Occipital lobe (tissue), 3 donors: ENCODE measurements at places on chromosomes 1 and 21.

DNA sequence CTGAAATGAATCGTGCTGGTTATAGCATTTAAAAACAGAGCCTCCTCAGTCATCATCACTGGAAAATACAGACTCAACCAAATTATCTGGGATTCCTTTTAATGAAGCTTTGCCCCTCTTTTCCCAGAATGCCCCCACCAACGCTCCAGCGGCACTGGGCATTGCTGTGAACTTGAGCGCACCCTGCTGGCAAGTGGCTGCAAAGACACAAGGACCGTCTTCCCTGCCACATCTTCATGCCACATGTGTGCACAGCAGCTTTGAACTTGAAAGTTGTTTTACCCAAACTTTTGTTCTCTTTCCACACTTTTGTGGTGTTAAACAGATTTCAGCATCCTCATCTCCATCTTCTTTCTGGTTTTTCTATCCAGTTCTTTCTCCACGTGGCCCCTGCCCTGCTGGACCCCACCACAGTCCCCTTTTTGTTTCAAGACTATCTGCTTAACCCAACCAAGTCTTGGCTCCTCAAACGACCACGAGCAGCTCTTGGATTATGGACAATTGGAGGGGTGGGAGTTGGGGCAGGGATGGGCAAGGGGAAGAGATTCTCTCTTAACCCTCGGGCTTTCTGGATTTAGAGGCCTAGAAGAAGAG lies 12.8 kb upstream of the LMX1A start:
- DNase-seq: peak; percentile 14

- DNase-seq: no peak
Measured at GRCh38 chr1:159122005-159122621, 45.5 kb upstream of the AIM2 start.

- DNase-seq: no peak
Measured at GRCh38 chr21:45937721-45938452, 43.7 kb upstream of the COL6A1 start.

GRCh38 chr1:230022666-230023380 lies 44.2 kb upstream of the GALNT2 start:
- no peak for DNase-seq

- no peak for DNase-seq
Measured at GRCh38 chr1:75640137-75640536, 29.2 kb upstream of the SLC44A5 start.

GRCh38 chr1:97778718-97779117 lies 142.1 kb downstream of the DPYD start:
- no peak for DNase-seq

- DNase-seq: no peak
Measured at GRCh38 chr1:221667504-221667903, 74.4 kb downstream of the DUSP10 start.

DNA sequence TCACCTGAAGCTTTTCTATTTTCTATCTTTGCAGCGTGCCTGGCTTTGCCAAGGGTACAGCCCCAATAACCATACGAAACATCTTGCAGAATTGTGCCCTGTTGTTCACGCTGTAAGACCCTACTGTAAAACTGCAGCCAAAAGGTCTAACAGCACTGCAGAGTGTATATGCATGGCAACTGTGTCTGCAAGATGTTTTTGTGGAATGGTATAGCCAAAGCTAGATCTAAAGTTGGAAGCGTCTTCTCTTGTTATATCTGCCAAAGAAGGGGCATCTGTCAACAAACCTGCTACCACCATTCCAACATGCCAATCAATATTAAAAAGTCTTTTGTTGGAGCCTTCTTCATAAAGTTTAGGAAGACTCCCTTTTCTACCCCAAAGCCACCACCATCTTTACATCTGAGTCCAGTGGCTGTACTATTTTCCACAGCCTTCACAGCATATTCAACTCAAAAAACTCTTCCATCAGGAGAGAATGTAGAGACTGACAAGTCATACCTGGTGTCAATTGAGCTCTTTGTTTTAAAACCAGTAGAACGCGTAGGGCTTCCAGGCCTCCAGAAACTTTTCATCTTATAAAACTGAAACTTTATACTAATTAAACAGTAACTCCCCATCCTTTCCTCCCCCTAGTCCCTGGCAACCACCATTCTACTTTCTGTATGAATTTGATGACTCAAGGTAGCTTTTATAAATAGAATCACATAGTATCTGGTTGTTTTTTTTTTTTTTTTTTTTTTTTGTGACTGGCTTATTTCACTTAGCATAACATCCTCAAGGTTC lies 40.0 kb downstream of the ZSCAN20 start:
- DNase-seq: no peak

- peak; percentile 66 for DNase-seq
Measured at GRCh38 chr1:20486457-20487235, 636 bp upstream of the CAMK2N1 start.

GRCh38 chr1:59833022-59833421 lies 18.3 kb downstream of the HOOK1 start:
- DNase-seq: no peak

GRCh38 chr1:67264899-67265298 lies 42.8 kb upstream of the IL12RB2 start:
- DNase-seq: no peak

DNA sequence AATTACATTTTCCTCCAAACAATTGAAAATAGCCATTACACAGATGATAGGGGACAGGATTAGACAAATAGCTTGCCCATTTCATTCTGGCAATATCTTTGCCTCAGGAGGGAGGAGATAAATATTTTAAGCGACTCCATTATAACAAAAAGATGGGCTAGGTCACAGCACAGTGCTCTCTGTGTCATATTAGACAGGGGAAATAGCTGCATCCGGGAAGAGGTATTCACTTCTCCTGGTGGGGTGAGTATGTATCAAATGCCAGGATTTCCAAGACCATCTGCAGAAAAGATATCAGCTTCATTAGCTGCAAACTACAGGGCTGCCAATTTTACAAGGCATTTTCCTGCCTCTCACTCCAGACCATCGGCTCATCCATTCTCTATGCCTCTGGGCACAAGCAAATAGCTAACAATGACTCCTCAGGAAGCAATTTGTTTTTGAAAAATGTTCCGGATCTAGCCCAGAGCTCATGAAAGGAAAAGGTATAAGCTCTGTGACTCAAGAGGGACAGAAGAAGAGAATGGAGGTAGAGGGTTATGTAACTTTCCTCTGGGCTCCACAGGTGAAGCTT lies 41.9 kb upstream of the ANGPTL7 start:
- no peak for DNase-seq

- DNase-seq: peak; percentile 18
Measured at GRCh38 chr1:94045465-94046056, 75.4 kb downstream of the ABCA4 start.

GRCh38 chr1:87045761-87046304 lies 131.4 kb downstream of the HS2ST1 start:
- DNase-seq: no peak

GRCh38 chr21:38503583-38503982 lies 5.3 kb upstream of the ERG start:
- DNase-seq: no peak

GRCh38 chr1:100028765-100029164 lies 59.0 kb downstream of the SLC35A3 start:
- DNase-seq: no peak

GRCh38 chr1:5974631-5975030 lies 17.6 kb downstream of the NPHP4 start:
- no peak for DNase-seq

DNA sequence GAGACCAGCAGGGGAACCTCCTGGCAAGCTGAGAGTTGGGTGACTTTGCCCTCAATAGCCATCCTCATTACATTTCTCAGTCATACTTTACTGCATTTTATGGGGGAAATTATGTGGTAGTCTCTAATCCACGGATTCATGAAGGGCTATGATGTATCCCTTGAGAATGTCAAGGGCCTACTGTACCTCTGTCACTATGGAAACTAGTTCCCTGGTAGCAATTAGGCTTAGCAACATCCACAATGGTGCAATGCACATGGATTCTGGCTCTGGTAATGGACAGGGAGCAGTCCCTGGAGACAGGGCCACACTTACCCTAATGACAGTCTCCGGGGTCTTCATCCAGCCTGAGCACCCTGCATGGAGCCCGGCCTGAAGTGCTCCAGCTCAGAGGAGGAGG lies 26.5 kb downstream of the LRRN2 start:
- DNase-seq: no peak

DNA sequence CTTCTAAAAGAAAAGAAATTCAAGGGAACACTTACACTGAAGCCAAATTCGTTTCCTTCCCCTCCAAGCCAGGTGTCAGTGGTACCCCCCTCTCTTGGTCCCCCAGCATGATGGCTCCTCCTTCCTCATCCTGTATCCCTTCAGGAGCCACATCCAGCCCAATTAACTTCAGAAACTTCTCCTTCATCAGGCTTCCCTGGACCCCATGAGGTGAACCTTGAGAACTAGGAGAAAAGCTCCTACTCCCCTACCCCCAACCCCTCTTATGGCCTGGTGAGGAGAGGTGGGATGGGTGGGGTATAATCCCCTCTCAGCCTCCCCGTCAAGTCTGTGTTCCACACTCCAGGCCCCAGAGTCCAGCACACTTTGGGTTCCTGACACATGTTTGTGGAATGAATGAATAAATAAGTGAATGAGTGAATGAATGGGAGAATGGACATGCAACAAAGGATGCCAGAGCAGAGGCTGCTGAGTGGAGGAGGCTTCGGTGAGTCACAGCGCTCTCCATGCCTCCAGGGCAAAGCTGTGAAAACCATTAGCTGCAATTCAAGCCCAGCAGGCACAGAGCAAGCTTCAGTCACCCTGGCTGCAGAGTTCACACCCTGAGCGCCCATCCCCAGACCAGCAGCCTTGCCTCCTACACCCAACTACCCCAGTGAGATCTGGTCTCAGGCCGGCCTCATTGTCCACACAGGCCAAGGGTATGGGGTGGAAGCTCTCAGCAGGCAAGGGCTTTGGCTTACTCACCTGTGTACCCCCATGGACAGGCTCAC lies 43.8 kb downstream of the BATF3 start:
- no peak for DNase-seq

GRCh38 chr1:32702599-32703478 lies at the start of gene SYNC:
SYNC (minus strand) TSS chr1:32702770; CDS start chr1:32702660, 110 bp downstream.
- DNase-seq: no peak

DNA sequence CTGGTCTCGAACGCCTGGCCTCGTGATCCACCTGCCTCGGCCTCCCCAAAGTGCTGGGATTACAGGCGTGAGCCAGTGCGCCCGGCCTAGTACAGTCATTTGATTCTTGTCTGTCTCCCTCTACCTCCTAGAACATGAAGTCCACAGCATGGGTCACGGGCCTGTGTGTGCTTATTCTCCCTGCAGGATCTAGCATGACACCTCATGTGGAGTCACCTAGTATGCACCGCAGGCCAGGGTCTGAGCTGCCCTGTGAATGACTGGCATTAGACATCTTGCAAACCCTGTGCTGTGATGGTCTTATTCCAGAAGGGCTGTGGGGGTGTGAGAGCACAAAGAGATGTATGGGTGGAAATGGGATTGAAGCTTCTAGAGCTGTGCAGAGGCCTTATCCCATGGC lies 133.2 kb downstream of the GALNT2 start:
- no peak for DNase-seq

DNA sequence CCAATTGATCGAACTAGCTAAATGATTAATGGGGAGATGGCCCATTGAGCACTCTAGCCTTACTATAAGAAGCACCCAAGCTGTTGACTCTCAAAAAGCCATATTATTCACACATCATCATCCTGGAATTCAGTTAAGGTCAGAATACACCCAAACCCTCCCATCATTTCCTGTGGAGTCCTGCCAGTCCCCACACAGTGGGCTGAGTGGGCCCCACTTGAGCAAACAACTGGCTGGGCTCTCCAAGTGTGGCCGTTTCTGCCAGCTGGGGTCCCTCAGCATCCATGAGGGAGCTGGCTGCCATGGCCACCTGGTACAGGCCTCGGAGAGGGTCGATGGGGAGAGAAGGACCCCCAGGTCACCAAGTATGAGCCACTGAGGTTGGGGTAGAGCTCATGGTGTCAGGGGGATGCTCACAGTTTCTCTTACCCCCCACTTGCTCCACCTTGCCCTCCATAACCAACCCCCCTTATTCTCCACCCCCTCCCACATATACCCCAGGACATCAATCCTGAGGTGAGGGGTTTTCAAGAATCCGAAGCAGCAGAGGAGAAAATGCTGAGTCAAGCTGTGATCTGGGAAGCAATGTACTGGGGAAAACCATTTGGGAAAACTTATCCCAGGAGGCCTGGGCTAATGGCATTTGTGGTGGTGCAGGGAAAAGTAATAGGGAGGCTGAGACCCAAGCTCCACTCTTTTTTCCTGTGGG lies 60.3 kb downstream of the UBE2T start:
- no peak for DNase-seq

- DNase-seq: no peak
Measured at GRCh38 chr1:160394673-160395072, 5.7 kb upstream of the VANGL2 start.

DNA sequence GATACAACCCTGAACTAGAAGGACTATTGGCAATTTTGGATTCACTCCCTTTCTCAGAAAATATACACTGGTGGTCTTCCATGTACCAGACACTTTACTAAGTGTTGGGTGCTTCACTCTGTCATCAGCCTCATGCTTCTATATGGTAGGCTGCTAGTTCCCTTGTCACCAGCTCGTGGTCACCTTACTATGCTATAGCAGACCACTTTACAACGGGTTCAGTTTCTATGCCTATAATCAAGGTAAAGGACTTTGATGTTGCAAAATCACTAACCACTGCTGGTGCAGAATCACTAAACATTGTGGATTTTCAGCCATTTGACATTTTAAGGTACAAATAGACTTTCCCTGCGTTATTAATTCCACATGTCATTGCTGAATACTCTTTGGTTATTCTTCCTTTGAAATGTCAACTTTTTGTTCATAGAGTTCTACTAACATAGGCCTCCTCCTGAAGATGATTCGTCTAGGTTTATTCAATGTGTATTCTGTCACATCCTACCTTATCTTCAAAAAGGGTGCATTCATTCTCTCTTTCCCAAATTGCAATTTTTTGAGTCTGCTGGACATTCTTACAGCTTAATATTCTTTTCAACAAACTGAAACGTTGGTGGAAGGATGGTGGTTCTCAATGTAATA lies 78.3 kb downstream of the LRRC8C start:
- DNase-seq: no peak

DNA sequence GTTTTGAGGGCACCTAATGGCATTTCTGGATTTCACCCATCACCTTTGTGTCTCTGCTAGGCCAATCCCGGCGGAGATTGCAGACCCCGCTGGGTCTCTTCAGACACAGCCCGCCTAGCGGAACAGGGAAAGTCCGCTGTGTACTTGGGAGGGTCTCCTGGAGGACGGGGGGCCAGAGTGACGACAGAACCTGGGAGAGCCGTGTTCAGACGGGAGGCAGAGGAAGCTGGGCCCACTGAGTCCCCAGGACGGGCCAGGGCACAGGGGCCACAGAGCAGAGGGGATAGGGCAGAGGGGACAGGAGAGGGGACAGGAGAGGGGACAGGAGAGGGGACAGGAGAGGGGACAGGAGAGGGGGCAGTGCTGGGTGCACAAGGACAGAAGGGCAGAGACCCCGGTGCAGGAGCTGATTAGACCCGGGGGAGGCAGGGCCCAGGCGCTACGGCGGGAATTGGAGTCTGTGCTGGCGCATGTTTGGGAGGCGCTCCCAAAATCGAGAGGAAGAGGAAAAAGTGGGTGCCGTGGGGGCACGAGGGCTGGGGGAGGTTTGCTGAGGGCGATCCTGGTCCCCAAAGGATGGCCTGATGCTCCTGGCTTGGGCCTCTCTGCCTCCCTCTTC lies 12.7 kb downstream of the TRPM2 start:
- DNase-seq: no peak

GRCh38 chr1:156153362-156153761 lies at the start of gene SEMA4A:
SEMA4A (plus strand) TSS chr1:156153585; CDS start chr1:156154579, 994 bp downstream.
- no peak for DNase-seq

- no peak for DNase-seq
Measured at GRCh38 chr1:167671727-167672511, 41.9 kb downstream of the RCSD1 start.

GRCh38 chr1:35288761-35289160 lies 20.3 kb downstream of the ZMYM4 start:
- no peak for DNase-seq
